Stimulated activated CD8-positive, alpha-beta memory T cell treated with anti-CD3 and anti-CD28 coated beads, Interleukin-15, amount 100 ng/mL, for 24 hours (primary cell): ENCODE measurements at places on chromosomes 1 and 21.

GRCh38 chr1:233261206-233261605 is 34.3 kb downstream of the PCNX2 start:
- DNase-seq: no peak

- DNase-seq: no peak
Observed at GRCh38 chr21:32279377-32279680, 480 bp upstream of the MIS18A start.

DNA sequence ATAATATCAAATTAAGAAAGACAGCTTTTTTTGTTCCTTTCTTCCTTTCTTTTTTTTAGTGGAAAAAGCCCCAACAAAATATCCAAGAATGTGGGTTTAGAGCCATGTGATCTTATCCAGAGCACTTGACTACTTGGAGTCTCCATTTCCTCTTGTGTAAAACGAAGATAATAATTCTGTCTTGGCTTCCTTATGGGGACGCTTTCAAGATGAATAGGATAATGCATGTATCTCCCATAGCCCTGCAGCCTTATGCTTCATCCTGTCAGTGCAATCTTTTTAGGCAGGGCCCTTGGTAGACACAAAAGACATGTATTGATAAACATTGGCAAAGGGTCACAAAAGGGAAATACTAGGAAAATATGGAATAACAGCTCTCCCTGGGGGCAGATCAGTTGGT is 34.8 kb downstream of the ZBTB18 start:
- DNase-seq: no peak

- DNase-seq: no peak
Observed at GRCh38 chr1:99266726-99267125, 2.4 kb downstream of the PLPPR4 start.

- no peak for DNase-seq
Observed at GRCh38 chr1:156435545-156436140, 64.9 kb downstream of the MEF2D start.

GRCh38 chr1:193654951-193655735 is 468.7 kb upstream of the B3GALT2 start:
- no peak for DNase-seq
